ENCODE measurements at places on chromosomes 16 and 17.

GRCh38 chr17:12085076-12085949, 64.6 kb downstream of the MAP2K4 start:
- no peak for DNase-seq

DNA sequence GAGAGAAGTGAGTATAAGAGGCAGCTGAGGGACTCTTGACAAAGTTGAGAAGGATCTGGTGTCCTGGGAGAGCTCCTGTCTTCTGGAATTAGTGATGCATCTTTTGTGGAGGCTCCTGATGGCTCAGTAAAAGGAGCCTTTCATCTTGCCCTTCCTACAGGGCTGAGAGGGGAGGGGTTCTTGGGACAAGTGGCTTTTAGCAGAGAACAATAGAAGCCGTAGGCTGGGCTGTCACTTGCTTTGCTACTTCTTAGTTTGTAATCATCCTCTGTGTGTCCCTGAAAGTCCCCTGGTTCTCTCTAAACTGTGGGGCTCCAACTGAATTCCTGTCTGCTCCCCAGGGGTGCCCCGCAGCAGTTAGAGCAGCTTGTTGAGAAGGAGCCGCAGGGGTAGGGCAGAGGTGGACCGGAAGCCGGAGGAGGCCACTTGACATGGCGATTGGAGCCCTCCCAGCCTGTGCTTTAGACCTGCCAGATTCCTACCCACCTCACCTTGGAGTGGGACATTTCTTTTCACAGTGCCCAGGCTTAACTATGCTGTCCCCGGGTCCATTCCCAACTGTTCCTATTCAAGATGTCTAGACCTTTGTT, 85.1 kb downstream of the PRKCA start:
- no peak for DNase-seq

- DNase-seq, result no peak
Measured at GRCh38 chr16:57240851-57241250, 4.2 kb upstream of the ARL2BP start.

DNA sequence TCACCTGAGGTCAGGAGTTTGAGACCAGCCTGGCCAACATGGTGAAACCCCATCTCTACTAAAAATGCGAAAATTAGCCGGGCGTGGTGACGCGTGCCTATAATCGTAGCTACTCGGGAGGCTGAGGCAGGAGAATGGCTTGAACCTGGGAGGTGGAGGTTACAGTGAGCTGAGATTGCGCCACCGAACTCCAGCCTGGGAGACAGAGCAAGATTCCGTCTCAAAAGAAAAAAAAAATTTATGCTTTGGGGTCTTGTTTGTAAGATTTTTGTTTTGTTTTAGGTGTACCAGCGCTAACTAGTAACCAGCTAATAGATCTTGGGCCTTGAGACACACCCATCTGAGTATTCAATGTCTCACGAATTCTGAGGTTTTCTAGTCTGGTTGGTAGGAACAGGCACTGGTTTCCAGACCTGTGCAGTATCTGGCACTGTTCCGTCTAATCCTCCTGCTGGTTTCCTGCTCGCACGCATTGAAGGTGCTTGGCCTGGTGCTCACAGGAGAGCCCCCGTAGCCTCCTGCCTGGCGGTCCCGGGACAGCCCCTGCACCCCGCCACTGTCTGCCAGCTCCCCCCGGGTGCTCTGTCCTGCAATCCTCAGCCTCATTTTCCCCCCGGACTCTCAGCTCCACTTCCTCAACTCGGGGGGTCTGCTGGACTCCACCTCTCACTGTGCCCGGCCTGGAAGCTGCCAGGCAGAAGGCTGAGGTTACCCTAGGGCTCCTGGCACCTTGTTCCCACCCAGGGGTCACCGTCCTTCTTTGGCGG, 10.6 kb upstream of the DUS1L start:
- DNase-seq, result no peak

- DNase-seq, result peak; percentile 63
Measured at GRCh38 chr16:4371357-4372000, at the start of gene VASN. TSS of gene VASN (plus strand) at chr16:4371848. CDS start at chr16:4380878, 9,030 bp downstream.

- DNase-seq, result no peak
Measured at GRCh38 chr16:50925758-50926357, 184.0 kb downstream of the CYLD start.

GRCh38 chr17:50582741-50583140, 22.2 kb downstream of the CACNA1G start:
- no peak for DNase-seq

GRCh38 chr17:82434216-82434565, 15.8 kb upstream of the OGFOD3 start:
- DNase-seq, result no peak

- DNase-seq, result no peak
Measured at GRCh38 chr17:29243792-29244191, 2.9 kb upstream of the CRYBA1 start.

GRCh38 chr17:74943808-74944522, 8.3 kb downstream of the OTOP3 start:
- DNase-seq, result no peak

DNA sequence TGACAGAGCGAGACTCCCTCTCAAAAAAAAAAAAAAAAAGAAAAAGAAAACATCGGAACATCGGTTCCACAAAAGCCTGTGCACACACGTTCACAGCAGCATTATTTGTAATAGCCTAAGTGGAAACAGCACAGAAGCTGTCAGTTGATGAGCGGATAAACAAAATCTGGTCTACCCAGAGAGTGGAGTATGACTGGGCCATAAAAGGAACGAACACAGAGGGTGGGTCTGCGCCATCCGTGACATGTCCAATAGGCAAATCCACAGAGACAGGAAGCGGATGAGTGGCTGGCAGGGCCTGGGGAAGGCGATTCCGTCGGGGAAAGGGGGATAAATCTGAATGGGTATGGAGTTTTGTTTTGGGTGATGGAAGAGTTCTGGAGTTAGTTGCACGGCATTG, 212.2 kb upstream of the CIBAR2 start:
- no peak for DNase-seq

DNA sequence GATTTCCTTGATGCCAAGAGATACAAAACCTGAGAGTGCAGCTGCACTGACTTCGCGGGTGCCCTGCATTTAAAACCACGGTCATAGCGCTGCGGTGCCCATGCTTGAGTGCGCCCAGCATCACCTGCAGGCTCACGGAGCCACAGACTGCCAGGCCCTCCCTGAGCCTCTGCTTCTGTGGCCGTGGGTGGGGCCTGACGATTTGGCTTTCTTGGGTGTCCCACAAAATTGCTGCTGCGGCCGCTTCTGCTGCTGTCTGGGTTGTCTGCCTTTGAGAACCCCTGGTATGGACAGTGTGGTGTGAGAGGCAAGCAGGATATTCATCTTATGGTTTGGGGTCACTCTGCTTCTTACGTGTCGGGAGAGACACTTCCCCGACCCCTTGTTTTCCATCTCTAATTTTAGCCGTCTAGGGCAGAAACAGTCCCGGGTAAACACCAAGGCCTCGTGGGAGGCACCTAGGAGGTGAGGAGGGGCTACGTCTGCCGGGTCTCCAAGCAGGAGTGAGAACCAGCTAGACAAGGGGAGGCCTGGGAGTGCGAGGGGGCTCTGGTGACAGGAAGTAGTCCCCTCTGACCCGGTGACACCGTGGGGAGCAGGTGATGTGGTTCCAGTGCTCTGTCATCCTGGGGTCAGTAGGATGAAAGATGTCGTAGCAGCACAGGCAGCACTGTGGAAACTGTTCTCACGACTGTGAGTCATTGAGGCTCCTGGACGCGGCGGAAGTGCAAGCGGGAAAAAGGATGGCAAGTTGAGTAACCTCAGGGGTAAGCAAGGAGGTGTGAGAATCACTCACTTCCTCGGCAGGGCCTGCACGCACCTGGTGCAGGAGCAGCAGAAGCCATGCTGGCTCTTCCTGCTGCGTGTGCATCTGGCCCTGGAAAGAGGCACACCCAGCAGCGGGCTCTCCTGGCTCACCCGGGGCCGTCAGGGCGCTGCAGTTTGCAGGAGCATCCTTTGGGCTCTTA, 176.3 kb downstream of the RPTOR start:
- DNase-seq, result peak; percentile 51

DNA sequence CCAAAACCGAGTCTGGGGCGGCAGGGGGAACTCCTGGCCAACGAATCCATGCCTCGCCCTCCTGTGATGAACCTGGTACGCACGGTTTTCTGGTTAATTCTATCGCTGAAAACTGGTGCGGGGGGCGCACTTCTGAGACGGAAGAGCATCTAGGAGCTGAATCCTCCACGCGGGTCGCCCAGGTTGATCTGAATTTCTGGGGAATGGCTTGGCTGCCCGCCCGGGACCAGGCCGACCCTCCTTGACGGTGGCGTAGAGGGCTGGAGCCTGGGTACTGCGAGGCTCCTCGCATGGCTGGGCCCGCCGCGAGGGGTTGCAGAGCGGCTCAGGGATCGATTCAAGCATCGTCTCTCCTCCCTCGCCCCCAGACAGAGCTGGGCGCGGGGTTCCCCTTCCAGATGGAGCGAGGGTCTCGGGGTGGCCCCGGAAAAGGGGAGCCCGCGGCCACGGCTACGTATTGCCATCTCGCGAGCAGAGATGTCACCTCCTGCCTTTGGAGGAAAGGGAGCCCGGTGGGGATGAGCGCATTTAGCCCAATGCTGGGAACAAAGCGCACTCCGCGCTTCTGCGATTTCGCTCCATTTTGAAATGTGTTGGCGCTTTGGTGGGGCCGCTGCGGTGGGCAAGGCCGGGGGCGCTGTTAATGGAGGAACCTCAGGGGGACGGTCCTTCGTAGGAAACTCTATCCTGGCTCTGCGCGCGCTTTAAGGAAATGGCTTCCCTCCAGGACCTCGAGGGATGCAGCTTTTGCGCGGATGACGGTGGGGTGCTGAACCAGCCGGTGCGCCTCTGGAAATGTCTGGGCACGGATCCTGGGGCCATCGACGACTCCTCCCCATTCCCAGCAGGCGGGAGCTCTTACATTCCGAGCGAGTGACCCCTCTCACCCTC, 2.7 kb downstream of the MAPT start:
- DNase-seq, result no peak

- no peak for DNase-seq
Measured at GRCh38 chr16:61885343-61885742, 150.9 kb downstream of the CDH8 start.

DNA sequence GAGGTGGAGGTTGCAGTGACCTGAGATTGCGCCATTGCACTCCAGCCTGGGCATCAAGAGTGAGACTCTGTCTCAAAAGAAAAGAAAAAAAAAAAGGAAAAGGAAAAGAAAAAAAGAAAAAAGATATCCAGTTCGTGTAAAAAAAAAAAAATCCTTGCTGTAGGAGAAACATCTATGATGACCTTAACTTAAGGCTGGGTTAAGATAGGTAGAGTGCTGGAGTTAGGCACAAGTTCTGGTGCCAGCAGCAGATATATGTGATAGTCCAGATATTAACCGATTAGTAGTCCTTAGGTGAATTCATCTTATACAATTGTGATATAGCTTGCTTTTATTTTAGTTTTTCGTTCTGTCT, 17.2 kb downstream of the PSMD11 start:
- no peak for DNase-seq

DNA sequence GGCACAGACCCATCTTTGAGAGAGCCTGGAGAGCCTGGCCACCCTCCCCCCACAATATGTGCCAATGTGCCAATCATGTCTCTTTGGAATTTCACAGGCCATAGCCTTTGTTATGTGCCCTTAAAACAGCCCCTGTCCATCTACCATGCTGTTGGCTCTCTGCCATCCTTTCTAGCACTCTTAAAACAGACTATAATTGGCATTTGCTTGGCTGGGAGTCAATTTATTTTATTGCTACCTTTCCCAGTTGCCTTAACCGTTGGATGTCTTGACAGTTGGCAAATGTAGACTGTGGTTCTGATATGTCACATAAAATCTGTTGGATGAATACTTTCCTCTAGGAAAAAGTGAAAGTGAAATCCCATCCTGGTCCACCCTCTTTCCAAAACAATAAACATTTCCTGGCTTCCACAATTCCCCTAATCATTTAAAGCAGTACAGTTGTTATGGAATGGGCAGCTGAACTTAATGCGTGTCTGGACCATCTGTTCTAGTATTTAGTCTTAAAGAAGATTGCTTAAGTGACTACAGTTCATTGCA, 394.0 kb downstream of the KCNJ2 start:
- no peak for DNase-seq

DNA sequence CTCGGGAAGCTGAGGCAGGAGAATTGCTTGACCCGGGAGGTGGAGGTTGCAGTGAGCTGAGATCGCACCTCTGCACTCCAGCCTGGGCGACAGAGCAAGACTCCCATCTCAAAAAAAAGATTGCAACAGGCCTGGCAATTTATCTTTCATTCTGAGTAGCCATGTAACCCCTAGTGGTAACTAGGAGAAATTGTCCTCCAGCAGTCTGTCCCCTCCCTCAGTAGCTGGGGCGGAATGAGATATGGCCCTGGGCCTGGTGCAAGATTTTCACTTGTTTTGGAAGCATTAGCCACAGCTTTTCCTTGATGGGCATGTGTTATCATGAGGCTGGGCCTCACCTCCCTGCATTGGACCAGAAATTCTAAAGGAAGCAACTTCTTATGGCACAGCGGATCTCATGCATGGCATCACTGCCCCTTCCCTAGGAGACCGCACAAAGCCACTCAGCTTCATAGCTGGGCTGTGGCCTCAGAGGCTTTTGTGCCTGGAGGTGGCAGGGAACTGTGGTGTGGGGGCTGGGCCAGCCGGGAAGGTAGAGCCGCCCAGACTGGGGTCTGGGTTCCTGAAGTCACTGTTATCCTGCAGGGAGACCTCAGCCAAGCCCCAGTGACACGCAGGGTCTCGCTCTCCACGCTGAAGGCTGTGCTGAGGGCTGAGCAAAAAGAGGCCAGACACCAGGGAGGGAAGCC, 13.4 kb downstream of the NATD1 start:
- DNase-seq, result no peak

DNA sequence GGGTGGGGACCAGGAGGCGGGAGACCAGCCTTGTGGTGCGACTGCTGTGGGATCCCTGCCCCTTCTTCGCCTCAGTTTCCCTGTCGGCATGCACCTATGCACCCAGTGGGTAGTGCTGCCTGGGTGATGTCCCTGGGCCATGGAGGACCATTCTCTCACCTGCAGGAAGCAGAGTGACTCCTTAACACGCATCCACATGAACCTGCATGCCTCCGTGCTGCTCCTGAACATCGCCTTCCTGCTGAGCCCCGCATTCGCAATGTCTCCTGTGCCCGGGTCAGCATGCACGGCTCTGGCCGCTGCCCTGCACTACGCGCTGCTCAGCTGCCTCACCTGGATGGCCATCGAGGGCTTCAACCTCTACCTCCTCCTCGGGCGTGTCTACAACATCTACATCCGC, 25.2 kb downstream of the ADGRG5 start:
- DNase-seq, result no peak

DNA sequence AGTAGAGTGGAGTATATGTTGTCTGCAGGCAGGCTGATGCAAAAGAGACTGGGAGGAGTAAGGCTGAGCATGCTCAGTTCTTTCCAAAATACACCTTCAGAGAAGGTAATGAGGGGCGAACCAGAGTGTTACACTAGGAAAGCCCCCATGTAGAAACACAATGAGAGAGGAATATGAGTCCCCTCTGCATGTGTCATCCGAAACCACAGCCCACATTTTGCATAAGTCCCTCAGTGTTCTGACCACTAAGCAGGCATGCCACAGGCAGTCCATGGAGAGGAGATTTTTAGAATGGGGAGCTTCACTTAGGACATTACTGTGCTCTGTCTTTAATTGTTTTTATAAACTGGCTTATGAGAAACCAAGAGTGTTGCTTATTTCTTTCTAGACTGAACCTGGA, 32.0 kb downstream of the SLC6A2 start:
- DNase-seq, result no peak

Measured in activated T-helper 1 cell treated with anti-CD3 and anti-CD28 coated beads, Interleukin-2, amount 50 U/mL, for 16 hours (primary cell).